ENCODE measurements at places on chromosomes 12 and 14. TPM values are rescaled to one million over a fixed set of nuclear protein-coding genes. Genes with fewer than 3 reads are reported as not detected.

The TMEM179 gene
- not detected for total RNA-seq

- H3K36me3 ChIP-seq: no peaks in the 10 kb centered on the region
- no peak overlapping the region for H3K4me3 ChIP-seq
- H3K27ac ChIP-seq: no peak overlapping the region
- no peaks in the 10 kb centered on the region for H3K27me3 ChIP-seq
- DNase-seq: no peak
Observed at GRCh38 chr14:38124506-38124905, 83.2 kb upstream of the SSTR1 start.

The ISCU gene
- 72.5 TPM for total RNA-seq

GRCh38 chr12:129937426-129937825, 33.6 kb upstream of the TMEM132D start:
- no peaks in the 10 kb centered on the region for H3K4me1 ChIP-seq
- no peak for DNase-seq
- H3K27ac ChIP-seq: no peak overlapping the region
- no peak overlapping the region for H3K4me3 ChIP-seq
- H3K36me3 ChIP-seq: no peaks in the 10 kb centered on the region

DNA sequence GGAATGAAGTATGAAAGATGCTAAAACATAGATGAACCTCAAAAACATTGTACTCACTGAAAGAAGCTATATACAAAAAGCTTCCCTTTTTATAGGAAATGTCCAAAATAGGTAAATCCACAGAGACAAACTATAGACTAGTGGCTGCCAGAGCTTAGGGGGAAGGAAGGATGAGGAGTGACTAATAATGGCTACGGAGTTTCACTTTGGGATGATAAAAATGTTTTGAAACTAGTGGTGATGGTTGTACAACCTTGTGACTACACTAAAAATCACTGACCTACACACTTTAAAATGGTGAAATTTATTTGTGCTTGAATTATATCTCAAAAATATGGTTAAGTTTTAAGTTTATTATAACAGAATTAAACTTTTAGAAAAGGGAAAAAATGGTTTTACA, 37.1 kb upstream of the AMN1 start:
- DNase-seq: no peak
- H3K4me3 ChIP-seq: no peak overlapping the region
- H3K36me3 ChIP-seq: no peaks in the 10 kb centered on the region
- no peaks in the 10 kb centered on the region for H3K27me3 ChIP-seq
- no peak overlapping the region for H3K27ac ChIP-seq

GRCh38 chr12:53344824-53345485, 8.8 kb upstream of the SP7 start:
- peak overlapping the region; percentile 50 for H3K4me3 ChIP-seq
- peak; percentile 70 for DNase-seq
- no peaks in the 10 kb centered on the region for H3K36me3 ChIP-seq
- no peaks in the 10 kb centered on the region for H3K27me3 ChIP-seq

The SLC7A7 gene
- total RNA-seq: 6.4 TPM

The OTX2 gene
- total RNA-seq: not detected

The SOCS2 gene
- 14.3 TPM for total RNA-seq
